ENCODE measurements at places on chromosomes 12 and 14.

DNA sequence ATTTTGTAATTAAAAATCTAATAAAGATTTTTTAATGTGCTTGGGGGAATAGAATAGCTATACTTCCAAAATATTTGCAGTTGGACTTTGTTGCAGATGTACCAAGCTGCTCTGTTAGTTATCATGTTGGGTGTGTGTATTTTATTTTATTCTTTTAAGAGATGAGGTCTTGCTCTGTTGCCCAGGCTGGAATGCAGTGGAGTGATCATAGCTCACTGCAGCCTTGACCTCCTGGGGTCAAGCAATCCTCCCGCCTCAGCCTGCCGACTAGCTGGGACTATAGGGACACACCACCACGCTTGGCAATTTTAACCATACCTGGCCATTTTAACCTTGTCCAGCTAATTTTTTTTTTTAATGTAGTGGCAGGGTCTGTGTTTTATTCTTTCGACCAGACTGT is 54.7 kb upstream of the MAP1LC3B2 start:
- DNase-seq, result no peak

GRCh38 chr12:123949770-123950165 is 22.9 kb downstream of the CCDC92 start:
- DNase-seq, result no peak

GRCh38 chr12:96398424-96399119 is 1.7 kb downstream of the CDK17 start:
- peak; percentile 23 for DNase-seq

- DNase-seq, result no peak
Observed at GRCh38 chr12:32151552-32151951, 44.9 kb downstream of the BICD1 start.

DNA sequence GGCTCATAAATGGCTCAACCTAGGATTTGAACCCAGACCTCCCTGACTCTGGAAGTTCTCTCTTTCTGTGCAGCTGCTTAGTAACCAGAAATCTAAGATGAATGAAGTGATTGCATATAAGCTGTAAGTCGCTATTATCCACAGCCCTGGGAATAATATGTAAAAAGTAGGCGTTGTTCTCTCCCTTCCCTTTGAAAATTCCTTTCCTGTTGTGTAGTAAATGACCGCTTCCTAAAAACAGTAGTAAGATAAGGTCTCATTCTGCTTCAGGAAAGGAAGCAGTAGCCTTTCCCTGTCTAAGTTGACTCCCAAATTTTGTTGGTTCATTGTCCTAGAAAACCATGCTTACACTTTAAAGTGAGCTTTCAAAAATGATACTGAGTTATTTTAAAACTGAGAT is 418.3 kb downstream of the EGLN3 start:
- no peak for DNase-seq

DNA sequence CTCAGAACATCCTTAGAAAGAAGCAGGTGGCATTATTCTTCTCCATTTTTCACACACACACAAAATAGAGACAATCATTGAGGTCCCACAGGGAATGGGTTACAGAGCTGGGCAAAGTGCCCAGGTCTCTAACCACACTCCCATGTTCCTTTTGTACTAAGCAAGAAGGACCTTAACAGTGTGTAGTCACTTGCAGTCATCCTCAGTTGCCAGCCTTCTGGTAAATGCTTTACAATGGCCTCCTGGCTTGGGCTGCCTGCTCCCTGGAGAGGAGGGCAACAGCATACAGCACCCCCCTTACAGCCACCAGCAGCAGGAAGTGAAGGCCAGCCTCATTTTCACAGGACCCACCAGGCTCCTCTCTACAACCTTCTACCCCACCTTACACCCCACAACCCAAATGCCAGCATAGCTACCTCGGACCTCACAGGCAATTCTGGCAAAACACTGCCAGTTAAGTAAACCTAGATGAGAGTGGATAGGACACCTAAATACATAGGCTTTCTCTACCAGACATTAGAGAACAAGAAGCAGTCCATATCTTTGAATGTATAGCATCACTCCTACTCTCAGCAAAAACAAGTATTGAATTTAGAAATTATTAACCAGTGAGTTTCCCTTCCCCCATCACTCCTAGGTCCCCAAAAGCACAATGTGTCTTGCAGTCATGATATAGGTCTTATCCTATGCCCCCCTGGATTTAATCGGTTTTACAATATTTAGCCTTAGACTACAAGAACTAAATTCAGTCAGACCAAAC is 88.1 kb downstream of the PPP2R5E start:
- no peak for DNase-seq

- DNase-seq, result no peak
Observed at GRCh38 chr14:26934151-26934550, 336.3 kb upstream of the NOVA1 start.

- DNase-seq, result peak; percentile 13
Observed at GRCh38 chr12:66548338-66549049, 130.4 kb downstream of the GRIP1 start.

DNA sequence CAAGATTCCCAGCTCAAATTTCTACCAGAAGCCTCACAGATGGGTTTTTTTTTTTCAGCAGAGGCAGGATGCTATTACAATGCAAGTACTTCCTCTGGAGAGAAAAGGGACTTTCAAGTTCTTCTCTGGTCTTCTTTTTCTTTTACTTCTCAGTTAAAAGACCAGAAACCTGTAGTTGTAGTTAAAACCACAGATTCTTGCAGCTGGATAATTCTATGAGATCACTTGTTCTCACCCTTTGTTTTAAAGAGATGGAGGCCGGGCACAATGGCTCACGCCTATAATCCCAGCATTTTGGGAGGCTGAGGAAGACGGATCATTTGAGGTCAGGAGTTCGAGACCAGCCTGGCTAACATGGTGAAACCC is 47.6 kb upstream of the OVCH1 start:
- peak; percentile 33 for DNase-seq

GRCh38 chr12:68158432-68158831 is 1.1 kb downstream of the IFNG start:
- no peak for DNase-seq

GRCh38 chr14:50233166-50233950 is 2.0 kb upstream of the SOS2 start:
- DNase-seq, result no peak

DNA sequence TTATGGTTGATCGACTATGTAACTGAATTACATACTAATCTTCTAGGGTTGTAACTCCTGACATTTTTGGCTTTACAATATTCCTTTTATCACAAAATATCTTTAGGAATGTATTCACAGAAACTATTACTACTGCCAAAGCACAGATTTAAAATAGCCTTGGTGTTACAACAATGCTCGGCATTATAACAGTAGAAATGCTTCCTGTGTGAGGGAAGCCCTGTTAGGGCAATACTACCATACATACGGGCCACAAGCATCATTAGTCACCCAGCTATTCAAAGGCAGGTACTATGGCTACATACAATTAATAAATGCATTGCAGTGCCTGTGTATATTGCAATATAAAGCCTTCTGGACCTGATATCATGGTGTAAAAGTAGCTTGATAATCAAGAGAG is 517.8 kb downstream of the C12orf50 start:
- no peak for DNase-seq

DNA sequence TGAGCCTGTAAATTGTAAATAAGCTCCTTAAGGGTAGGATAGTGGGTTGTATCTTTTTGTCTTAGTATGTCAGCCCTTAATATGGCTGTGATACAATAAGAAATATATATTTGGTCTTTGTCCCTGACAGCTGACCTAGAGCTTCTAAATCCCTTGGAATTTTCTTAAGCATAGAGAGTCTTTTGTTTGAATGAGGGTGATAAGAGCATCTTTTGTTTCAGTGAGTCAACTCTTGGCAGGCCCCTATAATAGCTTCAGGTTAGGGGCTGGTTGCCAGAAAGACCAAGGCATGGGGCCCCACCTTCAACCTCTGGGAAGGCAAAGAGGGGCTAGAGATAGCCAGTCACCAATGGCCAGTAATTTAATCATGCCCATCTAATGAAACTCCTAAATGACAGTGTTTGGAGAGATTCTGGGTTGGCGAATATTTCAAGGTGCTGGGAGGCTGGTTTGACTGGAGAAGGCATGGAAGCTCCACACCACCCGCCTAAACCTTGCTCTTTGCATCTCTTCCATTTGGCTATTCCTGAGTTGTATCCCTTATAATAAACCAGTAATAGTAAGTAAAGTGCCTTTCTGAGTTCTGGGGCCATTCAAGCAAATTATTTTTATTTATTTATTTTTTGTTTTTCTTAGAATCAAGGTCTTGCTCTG is 10.5 kb downstream of the PALS1 start:
- no peak for DNase-seq

DNA sequence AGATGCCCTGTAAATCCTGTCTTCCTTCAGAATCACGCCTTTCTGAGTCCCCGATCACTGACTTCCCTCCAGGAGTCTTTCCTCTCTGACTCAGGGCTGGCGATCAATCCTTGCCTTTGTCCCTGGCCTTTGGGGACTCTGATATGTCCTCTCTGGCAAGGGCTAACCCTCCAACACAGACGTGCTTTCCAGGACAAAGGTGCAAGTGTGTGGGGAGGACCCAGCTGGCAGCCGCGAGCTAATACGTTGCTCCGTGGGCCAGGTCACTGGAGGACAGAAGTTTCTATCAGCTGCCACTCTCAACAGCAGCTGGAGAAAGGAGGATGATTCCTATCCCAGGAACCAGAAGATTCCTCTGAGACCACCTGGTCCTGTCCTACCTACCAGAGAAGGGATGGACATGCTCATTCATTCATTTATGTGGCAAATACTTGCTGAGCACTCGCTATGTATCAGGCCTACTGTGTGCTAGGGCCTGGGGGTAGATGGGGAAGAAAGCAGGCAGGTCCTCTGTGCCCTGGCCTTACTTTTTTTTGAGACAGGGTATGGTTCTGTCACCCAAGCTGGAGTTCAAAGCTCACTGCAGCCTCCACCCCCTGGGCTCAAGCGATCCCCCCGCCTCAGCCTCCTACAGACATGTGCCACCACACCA is 8.5 kb upstream of the SCARB1 start:
- no peak for DNase-seq

DNA sequence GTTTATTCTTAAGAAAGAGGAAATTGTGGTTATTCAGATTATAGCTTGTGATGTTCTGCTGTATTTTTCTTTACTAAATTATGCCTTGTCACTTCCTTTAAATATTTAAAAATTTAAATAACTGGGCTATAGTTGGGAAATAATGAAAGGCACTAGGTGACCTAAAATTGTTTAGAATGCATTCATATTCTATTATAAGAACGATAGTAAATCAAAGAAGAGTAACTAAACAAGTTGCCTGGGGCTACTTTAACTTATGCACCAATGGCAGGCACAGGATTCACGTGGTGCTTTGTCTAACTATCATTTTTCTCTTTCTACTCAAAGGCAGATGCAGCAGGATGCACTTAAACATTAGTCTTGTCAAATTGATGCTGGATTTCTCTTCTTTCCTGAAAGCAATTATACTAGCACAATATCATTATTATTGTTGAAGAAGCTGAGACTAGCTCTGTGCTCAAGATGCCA is 190.7 kb upstream of the PPFIA2 start:
- no peak for DNase-seq

GRCh38 chr12:81370456-81370855 is 292.6 kb downstream of the ACSS3 start:
- no peak for DNase-seq

DNA sequence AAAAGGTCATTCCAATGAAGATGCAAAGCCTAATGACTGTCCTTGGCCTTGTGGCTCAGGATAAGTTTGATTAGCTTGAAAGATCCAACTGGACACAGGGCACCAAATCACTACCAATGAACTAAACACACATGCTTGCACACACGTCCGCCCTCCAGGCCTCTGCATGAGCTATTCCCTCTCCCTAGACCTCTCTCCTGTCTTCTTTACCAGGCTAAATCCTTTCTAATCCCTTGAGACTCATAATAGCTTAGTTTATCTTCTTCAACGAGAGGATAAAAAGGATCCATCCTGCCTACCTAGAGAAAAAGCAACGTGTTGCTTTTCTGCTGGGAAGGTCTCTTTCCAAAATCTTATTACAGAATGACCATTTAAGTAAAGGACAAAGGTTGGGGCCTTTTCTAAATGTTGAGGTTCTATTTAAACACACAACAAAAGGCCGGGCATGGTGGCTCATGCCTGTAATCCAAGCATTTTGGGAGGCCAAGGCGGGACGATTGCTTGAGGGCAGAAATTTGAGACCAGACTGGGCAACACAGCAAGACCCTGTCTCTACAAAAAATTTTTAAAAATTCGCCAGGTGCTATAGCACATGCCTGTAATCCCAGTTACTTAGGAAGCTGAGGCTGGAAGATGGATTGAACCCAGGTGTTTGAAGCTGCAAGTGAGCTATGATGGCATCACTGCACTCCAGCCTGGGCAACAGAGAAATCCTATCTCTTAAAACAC is 22.4 kb downstream of the PXN start:
- no peak for DNase-seq

DNA sequence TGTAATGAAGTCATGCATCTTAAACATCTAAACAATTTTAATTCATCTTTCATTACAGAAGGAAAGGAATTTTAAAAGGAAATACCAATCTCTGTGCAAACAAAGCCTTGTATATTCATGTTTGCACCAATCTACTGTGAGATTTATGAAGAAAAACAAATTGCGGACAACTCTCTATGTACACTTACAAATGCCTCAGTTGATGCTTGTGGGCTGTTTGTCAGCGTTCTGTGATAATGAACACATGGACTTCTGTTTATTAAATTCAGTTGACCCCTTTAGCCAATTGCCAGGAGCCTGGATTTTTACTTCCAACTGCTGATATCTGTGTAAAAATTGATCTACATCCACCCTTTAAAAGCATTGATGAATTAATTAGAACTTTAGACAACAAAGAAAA is 5.4 kb downstream of the GPR65 start:
- no peak for DNase-seq

- DNase-seq, result peak; percentile 67
Observed at GRCh38 chr12:113479590-113480335, 8.1 kb upstream of the LHX5 start.

- DNase-seq, result no peak
Observed at GRCh38 chr12:92385296-92385695, 239.7 kb upstream of the BTG1 start.

- DNase-seq, result no peak
Observed at GRCh38 chr12:46374310-46374709, 1.7 kb upstream of the SLC38A2 start.

GRCh38 chr12:50218386-50218785 is 51.2 kb upstream of the CERS5 start:
- no peak for DNase-seq

GRCh38 chr12:12016284-12017100 is 54.2 kb upstream of the BCL2L14 start:
- DNase-seq, result no peak

- no peak for DNase-seq
Observed at GRCh38 chr12:8779281-8779680, 43.1 kb upstream of the A2ML1 start.

DNA sequence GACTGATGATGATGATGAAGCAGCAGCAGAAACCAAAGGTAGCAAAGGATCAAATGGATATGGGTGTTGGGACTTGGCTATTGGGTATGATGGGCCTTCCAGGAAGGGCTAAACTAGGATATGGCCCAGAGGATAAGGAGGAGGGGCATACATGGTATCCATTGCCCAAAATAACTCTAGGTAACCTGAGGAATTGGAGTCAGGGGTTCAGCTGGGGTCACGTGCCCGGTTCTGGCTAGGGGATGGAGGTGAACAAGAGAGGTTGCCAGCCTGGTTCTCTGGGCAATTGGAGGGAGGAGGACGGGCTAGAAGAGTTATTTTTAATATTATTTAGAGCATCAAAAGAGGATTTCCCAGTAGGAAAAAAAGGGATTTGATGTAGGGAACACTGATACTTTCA is 2.7 kb upstream of the ANKRD52 start:
- no peak for DNase-seq
